ENCODE measurements at places on chromosomes 3 and 15.
A peak's percentile ranks its signal among the peaks of the same experiment; 100 is the strongest.

DNA sequence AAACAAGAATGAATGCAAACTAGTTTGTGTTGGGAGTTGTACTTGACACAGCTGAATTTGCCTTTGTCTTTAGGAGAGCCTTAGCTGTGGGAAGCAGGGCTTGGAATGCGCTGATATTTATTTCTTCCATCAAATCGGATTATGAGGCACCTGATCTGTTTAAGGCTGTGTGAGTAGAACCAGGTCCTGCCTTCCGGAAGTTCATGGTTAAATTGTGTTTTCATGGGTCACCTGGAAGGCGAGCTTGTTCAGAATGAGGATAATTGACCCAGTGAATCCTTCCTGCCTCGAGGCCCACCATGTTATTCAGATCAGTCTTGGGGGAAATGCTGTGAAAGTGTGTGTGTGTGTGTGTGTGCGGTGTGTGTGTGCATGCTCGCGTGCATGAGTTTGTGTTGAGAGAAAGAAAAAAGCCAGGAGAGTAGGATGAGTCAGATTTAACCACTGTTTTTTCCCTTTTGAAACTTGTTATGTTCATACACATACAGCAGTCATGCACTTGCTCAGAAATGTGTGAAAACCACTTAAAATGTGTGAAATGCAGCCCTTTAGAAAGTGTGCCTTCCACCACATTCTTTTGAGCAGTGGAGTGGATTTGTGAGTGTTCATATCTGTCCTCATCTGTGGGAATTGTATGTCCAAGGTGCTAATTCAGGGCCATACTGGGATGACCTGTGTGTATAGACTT lies 36.7 kb downstream of the SMAD3 start:
- peaks cover 96% of the 10 kb centered on the region for H3K4me1 ChIP-seq
- no peaks in the 10 kb centered on the region for H3K36me3 ChIP-seq
- no peak overlapping the region for H3K4me3 ChIP-seq
- no peak overlapping the region for H3K27ac ChIP-seq
- H3K27me3 ChIP-seq: no peaks in the 10 kb centered on the region

DNA sequence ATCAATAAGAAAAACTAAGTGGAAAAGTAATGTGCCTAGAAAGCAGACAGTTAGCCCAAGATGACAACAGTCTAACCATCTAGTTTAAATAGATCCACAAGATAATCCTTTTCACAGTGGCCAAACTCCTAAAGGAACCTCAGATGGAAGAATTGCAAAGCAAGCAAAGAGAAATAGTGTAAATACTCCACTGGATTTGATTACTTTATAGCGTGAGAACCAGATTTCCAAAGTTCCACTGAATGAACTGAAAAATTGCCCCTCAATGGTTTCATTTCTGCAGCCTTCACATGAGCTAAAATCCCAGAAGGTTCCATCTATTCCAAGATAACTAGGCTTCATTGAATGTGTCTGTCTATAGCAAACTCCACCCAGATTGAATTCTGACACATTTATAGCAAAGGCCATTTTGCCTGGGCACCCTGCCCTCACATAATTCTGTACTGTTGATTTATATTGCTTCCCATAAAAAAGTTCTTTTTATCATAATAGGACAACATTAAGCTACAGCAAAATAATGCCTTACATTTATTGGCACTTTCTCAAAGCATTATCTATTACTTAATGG lies 129.7 kb upstream of the THBS1 start:
- H3K36me3 ChIP-seq: no peaks in the 10 kb centered on the region
- no peak for DNase-seq
- no peak overlapping the region for H3K27ac ChIP-seq
- H3K4me3 ChIP-seq: no peak overlapping the region
- no peaks in the 10 kb centered on the region for H3K4me1 ChIP-seq
- no peaks in the 10 kb centered on the region for H3K27me3 ChIP-seq

DNA sequence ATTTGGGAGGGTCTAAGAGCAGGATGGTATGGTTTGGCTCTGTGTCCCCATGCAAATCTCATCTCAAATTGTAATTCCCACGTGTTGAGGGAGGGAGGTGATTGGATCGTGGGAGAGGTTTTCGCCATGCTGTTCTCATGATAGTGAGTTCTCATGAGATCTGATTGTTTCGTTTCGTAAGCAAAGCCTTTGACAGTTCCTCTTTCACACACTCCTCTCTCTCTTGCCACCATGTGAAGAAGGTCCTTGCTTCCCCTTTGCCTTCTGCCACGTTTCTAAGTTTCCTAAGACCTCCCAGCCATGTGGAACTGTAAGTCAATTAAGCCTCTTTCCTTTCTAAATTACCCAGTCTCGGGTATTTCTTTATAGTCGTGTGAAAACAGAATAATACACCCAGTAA lies 553.7 kb downstream of the TAFA4 start:
- no peak for DNase-seq
- H3K4me3 ChIP-seq: no peak overlapping the region
- no peak overlapping the region for H3K27ac ChIP-seq
- no peaks in the 10 kb centered on the region for H3K27me3 ChIP-seq

GRCh38 chr3:49813497-49814174 lies at the start of gene UBA7:
TSS of gene UBA7 (minus strand) at chr3:49813953. CDS start at chr3:49813787, 166 bp downstream.
- no peak within 1 kb of the TSS for H3K27ac ChIP-seq
- DNase-seq: no peak
- H3K4me3 ChIP-seq: no peak within 1 kb of the TSS
- H3K36me3 ChIP-seq: no peaks in the 10 kb centered on the region
- no peaks in the 10 kb centered on the region for H3K4me1 ChIP-seq
- no peaks in the 10 kb centered on the region for H3K27me3 ChIP-seq

DNA sequence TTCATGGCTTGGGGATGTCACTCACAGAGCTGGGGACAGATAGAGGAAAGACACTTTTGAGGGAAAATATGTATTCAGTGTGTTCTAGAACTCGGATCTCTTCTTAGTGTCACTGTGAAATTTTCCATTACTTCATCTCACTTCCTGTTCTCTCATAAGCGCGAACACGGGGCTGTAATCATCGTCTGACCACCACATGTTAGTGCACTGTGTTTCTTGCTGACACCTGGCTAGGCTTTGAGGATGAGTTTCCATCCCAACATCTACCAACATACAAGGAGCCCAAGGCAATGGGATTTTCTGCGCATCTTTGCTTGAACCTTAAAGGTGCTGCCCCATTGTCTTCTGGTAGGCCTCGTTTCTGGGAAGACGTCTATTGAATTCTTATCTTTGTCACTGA lies 84.0 kb downstream of the LIPC start:
- no peaks in the 10 kb centered on the region for H3K36me3 ChIP-seq
- no peak overlapping the region for H3K4me3 ChIP-seq
- no peaks in the 10 kb centered on the region for H3K27me3 ChIP-seq
- H3K4me1 ChIP-seq: peaks cover 3% of the 10 kb centered on the region
- no peak overlapping the region for H3K27ac ChIP-seq

DNA sequence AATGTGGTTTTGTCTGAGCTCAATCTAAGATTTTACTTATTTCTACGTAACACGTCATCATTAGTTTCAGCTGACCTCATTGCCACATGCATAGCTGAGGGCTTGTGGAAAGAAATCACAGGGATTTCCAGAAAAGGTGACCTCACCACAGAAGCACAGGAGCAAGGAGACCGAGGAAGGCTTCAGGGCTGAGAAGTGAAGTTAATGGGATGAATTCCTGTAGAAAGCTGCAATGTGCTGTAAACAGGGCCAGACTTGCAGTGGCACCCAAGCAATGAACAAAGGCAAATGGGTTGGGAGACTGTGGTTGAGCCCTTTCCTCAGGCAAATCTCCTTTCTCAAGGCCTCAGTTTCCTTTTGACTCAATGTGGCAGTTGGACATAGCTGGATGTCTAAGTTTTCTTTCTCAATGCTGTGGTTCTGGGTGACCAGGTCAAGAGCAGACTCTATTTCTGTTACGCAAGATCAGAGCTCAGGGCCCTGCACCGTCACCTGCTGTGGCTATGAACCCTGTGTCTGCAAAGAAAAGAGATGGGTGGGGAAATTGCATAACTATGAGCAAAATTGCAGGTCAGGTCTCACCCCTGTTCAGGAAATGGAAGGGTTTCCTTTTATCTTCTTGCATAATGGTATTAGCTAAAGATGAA lies 252.2 kb upstream of the TBL1XR1 start:
- H3K27ac ChIP-seq: no peak overlapping the region
- no peak for DNase-seq
- H3K27me3 ChIP-seq: no peaks in the 10 kb centered on the region
- H3K4me1 ChIP-seq: peaks cover 15% of the 10 kb centered on the region

DNA sequence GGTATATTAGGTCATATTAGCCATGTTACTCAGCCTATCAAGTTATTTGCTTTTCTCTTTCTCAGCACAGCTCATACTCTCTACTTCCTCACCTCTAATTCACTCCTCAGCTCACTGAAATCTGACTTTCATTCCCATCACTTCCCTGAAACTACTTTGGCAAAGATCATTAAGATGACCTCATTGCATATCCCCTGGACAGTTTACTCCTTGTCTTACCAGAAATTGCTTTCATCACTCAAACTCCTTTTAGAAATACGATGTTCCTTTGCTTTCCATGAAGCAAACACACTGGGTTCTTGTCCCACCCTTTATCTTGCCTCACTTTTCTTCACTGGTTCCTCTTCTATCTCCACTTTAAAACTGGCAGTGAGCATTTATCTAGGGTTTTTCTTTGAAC lies 354.4 kb downstream of the TUSC7 start:
- no peaks in the 10 kb centered on the region for H3K27me3 ChIP-seq
- no peak for DNase-seq

GRCh38 chr3:128667641-128668040 lies 17.0 kb upstream of the RPN1 start:
- no peak overlapping the region for H3K27ac ChIP-seq
- no peaks in the 10 kb centered on the region for H3K27me3 ChIP-seq
- H3K4me1 ChIP-seq: peaks cover 4% of the 10 kb centered on the region
- no peaks in the 10 kb centered on the region for H3K36me3 ChIP-seq
- no peak for DNase-seq

- no peak overlapping the region for H3K4me3 ChIP-seq
- peaks cover 24% of the 10 kb centered on the region for H3K4me1 ChIP-seq
- H3K27me3 ChIP-seq: no peaks in the 10 kb centered on the region
- H3K27ac ChIP-seq: no peak overlapping the region
- H3K36me3 ChIP-seq: peaks cover 6% of the 10 kb centered on the region
Observed at GRCh38 chr3:157142315-157142714, 17.6 kb downstream of the CCNL1 start.

- no peak overlapping the region for H3K27ac ChIP-seq
- no peak for DNase-seq
- H3K36me3 ChIP-seq: peaks cover 11% of the 10 kb centered on the region
- H3K4me3 ChIP-seq: no peak overlapping the region
Observed at GRCh38 chr15:90873998-90874605, 5.7 kb downstream of the FURIN start.

- H3K4me3 ChIP-seq: peak overlapping the region; percentile 44
- peak overlapping the region; percentile 60 for H3K27ac ChIP-seq
- no peaks in the 10 kb centered on the region for H3K27me3 ChIP-seq
- peaks cover 33% of the 10 kb centered on the region for H3K4me1 ChIP-seq
Observed at GRCh38 chr3:111594205-111594604, 941 bp downstream of the ZBED2 start.

- H3K36me3 ChIP-seq: no peaks in the 10 kb centered on the region
- H3K27me3 ChIP-seq: peaks cover 55% of the 10 kb centered on the region
- no peak overlapping the region for H3K27ac ChIP-seq
- no peaks in the 10 kb centered on the region for H3K4me1 ChIP-seq
Observed at GRCh38 chr3:67699882-67700281, 45.5 kb upstream of the SUCLG2 start.

- no peaks in the 10 kb centered on the region for H3K27me3 ChIP-seq
- no peak overlapping the region for H3K27ac ChIP-seq
- no peak for DNase-seq
- no peaks in the 10 kb centered on the region for H3K36me3 ChIP-seq
- no peak overlapping the region for H3K4me3 ChIP-seq
Observed at GRCh38 chr3:61565569-61565968, 4.2 kb downstream of the PTPRG start.

DNA sequence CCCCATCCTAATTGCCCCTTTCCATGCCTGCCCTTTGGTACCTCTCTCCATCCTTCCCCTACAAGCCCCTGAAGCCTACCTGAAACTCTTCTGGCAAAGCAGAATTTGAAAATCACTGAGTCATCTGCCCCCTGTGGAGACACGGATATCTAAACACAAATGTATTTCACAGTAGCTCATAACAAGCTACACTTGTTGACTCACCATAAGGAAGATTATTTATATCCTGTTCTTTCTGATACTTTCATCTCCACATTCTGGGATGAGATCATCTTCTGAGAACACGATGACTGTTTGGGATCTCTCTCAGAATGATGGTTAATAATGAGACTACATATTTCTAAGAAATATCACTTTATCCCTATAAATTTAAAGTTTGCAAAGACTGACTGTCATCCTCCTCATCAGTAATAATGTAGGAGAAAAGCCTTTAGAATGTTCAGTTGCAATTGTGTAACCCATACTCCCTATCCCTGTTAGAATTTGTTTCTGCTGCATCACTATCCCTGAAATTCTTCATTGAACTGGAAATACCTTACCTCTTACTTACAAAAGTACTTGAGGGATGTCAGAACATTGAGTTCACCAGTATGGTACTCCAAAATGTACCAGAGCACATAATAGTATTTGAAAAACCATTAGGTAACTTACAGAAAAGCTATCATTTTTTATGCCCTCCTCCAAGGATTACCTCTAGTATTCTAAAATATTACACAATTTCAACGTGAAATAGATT lies 116.1 kb upstream of the IL12A start:
- peaks cover 23% of the 10 kb centered on the region for H3K4me1 ChIP-seq
- H3K27me3 ChIP-seq: no peaks in the 10 kb centered on the region
- peak; percentile 86 for DNase-seq
- no peaks in the 10 kb centered on the region for H3K36me3 ChIP-seq

DNA sequence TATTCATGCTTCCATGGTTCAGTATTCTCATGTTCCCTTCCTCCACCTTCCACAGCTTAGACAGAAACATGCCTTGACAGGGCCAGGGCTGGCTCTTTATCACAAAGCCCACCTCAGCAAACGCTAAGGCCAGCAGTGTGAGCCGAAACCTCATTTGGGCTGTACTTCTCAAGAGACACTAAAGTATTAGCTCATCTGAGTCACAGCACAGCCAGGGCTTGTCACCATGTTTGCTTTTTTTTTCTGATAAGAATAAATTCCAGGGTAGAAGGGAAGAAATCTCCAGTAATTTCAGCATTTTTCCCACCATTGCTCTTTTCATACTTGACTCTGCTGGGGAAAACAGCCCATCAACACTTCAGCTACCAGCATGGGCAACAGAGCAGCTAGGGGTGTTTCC lies 95.4 kb downstream of the MYLK start:
- peaks cover 22% of the 10 kb centered on the region for H3K4me1 ChIP-seq
- no peaks in the 10 kb centered on the region for H3K27me3 ChIP-seq
- no peak overlapping the region for H3K4me3 ChIP-seq
- H3K27ac ChIP-seq: no peak overlapping the region
- H3K36me3 ChIP-seq: no peaks in the 10 kb centered on the region

- no peaks in the 10 kb centered on the region for H3K36me3 ChIP-seq
- no peaks in the 10 kb centered on the region for H3K4me1 ChIP-seq
- DNase-seq: no peak
- no peak overlapping the region for H3K4me3 ChIP-seq
- H3K27ac ChIP-seq: no peak overlapping the region
- H3K27me3 ChIP-seq: no peaks in the 10 kb centered on the region
Observed at GRCh38 chr3:134457376-134458074, 28.3 kb downstream of the ANAPC13 start.

DNA sequence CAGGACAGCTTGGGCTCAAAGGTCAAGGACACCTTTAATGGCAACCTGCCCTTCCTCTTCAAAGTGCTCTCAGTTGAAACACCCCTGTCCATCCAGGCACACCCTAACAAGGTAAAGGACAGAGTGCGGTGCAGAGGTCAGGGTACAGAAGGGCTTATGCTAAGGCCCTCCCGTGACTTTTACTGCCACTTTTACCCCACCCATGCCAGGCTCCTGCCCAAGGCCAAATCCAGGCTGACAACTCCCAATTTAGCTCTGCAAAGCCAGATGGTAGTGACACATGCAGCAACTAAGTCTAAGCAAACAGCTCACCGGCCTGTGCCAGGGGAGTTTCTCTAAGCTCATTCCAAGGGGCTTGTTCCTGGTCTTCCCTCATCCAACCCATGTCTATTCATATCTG lies 1.6 kb downstream of the MPI start:
- peaks cover 23% of the 10 kb centered on the region for H3K36me3 ChIP-seq
- DNase-seq: no peak
- H3K27me3 ChIP-seq: no peaks in the 10 kb centered on the region
- no peak overlapping the region for H3K27ac ChIP-seq
